ENCODE measurements at places on chromosomes 1 and 21.

GRCh38 chr1:180029524-180030135 is 75.0 kb downstream of the CEP350 start:
- no peak for DNase-seq

DNA sequence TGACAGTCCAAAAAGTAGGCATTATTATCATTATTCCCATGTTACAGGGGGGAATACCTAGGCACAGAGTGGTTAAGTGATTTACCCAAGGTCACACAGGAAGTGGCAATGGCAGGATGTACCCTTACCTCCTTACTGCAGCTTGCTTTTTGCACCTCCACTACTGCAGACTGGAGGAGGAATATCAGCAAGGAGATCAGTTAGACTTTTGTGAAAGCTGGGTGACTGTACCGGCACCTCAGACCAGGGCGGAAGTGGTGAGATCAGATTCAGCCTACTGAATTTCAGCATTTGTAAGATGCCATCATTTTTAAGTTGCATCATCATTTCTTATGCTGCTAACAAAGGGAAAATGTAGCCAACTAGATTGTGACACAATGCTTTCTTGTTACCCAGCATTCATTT is 4.5 kb downstream of the ADARB1 start:
- DNase-seq = no peak

DNA sequence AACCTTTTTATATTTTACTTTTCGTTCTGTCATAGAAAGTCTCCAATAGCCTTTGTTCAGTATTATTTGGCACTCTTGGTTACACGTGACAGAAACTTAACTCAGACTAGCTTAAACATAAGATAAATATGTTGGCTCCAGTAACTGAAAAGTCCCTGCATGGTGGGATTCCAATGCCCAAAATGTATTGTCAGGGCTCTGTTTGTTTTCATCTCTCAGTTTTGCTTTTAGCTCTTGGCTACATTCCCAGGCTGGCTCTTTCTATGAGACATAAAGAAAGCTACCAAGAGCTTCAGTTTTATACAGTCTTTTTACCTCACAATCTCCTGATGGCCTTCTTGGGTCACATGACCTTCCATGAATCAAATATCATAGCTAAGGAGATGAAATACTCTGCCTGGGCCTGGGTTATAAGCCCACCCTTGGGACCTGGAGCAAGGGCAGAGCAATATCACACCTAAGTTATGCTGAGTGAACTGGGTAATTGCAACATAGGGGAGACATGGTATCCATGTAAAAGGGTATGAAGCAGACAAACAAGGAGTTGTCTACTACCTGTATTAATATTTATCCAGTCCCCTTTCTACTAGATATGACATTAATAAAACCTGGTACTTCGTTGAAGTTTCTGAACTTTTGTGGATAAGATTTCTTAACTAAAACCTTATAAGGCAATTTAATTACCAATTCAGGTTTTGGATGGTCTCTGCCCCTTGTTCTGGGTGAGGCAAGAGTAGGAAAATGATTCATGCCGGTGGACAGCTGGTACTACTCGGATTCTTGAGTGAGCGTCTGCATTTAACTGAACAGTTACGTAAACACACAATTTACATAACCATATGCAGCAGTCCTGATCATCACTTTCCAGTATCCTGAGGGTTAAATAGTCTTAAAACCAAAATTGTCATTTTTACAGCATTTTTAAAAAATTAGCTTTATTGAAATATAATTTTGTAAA is 442.3 kb downstream of the GPATCH2 start:
- DNase-seq = no peak

DNA sequence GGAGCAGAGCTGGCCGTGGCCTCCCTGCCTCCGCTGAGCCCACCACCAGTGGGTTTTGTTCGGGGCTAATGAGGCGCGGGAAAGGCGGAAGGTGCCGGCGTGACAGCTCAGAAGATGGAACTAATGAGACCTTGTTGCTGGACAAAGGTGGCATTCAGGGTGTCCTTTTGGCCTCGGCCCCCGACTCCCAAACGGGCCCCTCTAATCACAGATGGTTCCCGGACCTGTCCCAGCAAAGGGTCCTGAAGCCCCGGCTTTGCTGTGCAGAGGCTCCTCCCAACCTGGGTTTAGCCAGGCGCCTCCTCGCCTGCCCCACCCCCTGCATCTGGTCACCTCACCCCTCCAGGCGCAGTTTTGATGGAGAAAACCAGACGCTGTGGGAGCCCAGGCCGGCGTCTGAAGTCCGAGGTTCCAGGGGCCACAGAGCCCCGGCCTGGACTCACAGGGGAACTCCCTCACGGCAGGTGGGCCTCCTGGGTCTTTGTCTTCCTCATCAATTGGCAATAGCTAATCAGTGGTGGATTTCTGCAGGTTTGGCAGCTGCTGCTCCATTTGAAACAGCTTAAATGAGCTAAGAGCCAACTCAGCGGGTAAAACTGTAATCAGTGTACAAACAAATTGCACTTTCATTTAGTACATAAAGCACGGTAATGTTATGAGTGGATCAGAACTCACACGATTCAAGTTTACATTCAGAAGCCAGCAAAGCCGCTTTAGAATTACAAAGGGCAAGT is 44.3 kb upstream of the ADARB1 start:
- no peak for DNase-seq

DNA sequence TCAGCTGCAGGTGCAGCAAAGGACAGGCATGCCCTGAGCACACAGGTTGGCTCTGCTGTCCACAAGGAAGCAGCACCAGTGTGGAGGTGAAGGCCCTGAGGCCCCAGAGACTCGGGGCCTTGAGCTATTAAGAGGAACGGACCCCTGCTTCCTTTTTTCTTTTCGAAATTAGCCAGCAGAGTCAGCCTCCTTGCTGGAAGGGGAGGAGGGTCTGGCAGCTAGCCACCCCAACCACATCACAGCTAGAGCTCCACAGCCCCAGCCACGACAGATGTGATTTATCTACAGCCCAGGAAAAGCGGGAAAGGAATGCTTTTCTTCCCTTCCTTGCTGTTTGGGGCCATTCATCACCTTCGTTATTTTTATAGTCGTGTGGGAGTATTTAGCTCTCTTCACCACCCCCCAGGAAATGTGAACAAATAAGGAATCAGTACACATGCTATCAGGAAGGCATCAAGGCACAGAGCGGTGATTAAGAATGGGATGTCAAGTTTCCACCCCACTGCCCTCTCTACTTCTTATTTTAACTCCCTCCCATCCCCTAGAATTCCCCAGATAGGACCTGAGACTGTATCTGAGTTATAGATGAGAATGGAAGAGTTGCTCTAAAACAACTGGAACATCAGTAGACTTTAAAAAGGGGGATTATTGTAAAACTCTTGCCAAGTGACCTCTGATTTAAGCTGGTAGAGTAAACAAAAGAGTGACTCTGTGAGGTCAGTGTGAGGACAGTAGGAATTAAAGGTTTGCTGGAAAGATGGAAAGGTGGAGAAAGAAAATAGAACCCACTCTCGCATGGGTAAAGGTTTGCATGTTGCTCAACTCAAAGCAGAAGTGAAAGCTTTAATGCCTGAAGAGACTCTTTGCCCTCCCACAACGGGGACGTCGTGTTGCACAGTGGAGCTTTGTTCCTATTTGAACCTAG is 224.7 kb upstream of the GJB5 start:
- DNase-seq = no peak

GRCh38 chr1:114063544-114063943 is 84.3 kb downstream of the OLFML3 start:
- no peak for DNase-seq

- no peak for DNase-seq
Measured at GRCh38 chr1:158527190-158527815, 26.9 kb downstream of the OR6Y1 start.

DNA sequence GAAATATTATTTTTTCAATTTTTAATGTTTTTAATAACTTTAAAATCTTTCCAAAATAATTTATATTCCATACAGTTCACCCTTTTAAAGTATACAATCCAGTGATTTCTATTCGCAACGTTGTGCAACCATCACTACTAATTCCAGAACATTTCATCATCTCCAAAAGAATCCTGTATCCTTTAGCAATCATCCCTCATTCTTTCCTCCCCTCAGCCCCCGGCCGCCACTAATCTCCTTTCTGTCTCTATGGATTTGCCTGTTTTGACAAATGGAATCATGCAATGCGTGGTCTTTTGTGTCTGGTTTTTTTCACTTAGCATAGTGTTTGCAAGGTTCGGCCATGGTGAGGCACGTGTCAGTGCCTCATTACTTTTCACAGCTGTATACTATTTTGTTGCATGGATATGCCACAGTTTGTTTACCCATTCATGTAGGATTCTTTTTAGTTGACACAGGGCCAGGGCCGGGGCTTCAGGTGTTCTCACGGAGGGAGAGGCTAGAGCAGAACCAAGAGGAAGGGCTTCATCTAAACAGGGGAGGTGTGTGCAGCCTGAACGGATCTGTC is 40.6 kb upstream of the ZBTB40 start:
- DNase-seq = no peak

DNA sequence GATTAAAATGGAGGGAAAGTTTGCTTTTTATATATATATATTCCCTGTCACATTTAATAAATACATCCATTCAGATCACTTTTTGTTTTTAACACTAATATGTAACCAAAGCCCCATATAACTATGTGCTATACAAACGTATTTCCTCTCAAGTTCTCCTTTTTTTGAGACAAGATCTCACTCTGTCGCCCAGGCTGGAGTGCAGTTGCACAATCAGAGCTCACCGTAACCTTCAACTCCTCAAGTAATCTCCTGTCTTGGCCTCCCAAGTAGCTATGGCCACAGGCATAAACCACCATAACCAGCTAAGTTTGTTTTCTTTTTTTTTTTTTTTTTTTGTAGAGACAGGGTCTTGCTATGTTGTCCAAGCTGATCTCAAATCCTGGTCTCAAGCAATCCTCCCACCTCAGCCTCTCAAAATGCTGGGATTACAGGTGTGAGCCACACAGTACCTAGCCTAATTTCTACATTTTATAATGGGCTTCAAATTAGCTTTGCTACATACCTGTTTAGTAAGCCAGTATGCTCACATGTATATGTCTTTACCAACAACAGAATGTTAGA is 120.0 kb downstream of the TGFBR3 start:
- no peak for DNase-seq

- DNase-seq = no peak
Measured at GRCh38 chr21:41659791-41660560, 106.9 kb downstream of the RIPK4 start.

Measured in NCI-H1436 (cell line).